ENCODE measurements at places on chromosomes 1 and 21.

DNA sequence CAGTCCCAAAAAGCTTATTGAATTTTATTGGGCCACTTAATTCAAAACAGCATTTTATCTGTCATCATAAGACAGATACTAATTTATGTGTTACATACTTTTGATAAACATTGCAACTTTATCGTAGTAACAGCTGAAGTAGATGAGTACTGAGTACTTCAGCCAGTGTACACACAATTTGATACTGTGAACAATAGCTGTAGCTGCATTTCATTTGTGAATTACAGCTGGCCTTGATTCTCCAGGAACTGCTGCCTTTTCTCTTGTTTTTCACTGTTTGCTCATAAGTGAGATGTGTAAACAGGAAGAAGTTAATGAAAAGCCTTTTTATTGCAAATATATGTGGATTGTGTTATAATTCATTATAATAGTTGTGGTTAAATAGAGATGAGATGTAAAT lies 10.2 kb downstream of the UAP1 start:
- DNase-seq, result no peak

DNA sequence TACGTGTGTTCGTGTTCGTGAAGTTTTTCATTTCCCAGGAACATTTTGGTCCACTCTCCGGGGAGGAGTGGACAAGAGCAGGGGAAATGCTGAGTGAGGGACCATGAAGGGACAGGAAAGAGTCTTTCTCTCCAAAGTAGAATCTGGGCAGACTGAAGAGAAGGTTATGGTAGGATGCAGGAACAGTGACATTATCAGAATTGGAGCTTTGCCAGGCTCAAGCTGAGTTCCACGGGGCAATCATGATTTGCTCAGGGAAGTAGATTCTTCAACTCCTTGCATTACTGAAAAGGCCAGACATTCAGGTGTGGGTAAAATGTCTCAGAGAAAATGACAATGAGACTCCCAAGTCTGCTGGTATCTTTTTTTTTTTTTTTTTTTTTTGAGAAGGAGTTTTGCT lies 16.6 kb downstream of the ATP1A4 start:
- DNase-seq, result no peak

GRCh38 chr1:71399594-71399993 lies 318.8 kb upstream of the ZRANB2 start:
- DNase-seq, result no peak

DNA sequence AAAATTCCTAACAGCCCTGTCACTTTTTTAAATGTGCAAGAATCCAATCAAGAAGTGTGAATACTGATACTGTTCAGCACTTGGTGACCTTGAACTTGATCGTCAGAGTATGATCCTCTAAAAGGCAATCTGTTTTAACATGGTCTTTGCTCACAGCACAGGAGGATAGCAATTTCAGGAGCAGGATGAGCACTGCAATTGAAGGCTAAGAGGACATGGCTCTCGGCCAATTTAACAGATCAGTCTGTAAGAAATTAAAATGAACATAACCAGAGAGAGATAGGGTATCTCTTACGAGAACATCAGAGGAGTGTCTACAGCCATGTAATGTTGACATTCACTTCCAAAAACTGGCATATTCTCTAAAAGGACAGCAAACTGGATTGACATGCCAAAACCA lies 243.1 kb downstream of the LTN1 start:
- DNase-seq, result no peak

DNA sequence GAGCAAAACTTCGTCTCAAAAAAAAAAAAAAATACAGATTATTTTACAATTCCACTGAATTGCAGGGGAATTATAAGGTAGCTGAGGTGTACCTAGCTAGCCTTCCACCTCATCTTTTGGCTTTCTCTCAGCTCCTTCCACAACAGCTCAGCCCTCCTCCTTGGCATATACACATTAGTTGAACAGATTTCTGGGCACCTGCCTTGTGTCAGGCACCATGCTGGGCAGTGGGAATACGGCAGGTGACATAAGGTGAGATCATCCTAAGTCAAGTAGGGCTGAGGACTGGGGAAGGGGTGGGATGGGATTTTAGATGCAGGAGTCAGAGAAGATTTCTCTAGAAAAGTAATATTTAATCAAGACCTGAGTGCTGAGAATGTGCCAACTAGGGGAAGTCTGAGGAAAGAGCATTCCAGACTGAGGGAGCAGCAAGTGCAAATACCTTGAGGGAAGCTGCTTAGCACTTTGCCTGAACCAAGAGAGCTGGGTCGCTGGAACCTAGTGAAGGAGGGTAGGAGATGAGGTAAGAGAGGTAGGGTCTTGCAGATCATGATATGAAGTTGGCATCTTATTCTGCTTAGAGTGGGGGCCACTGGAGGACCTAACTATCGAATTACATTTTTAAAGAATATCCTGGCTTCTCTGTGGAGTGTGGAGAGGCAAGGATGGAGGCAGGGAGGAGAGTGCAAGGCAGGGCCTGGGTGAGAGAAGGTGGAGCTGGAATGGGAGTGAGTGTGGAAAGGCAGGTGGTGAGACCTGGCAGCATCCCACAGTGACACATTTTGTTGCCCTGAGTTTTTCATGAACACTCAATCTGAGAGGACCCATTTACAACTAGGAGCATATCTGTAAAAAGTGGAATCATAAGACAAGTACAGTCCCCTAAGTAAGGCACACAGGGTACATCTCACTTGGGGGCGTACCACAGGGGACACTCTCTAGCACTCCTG lies 28.2 kb downstream of the LAMC2 start:
- DNase-seq, result no peak

- DNase-seq, result no peak
These were observed at the start of gene MEF2D for GRCh38 chr1:156500543-156500792. Gene MEF2D (minus strand): TSS chr1:156500775. CDS start chr1:156483292, 17,483 bp downstream.

DNA sequence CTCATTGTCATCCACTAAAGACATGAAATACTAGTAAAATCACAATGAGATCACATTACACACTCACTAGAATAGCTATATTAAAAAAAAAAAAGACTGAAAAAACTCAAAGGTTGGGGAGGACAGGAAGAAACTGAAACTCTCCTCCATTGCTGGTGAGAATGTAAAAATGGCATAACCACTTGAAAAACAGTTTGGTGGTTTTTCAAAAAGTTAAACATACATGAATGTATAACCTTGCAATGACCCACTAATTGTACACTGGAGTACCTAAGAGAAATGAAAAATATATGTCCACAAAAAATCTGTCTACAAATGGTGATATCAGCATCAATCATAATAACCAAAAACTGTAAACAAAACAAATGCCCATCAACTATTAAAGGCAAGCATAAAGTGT lies 44.0 kb downstream of the NRIP1 start:
- DNase-seq, result no peak

DNA sequence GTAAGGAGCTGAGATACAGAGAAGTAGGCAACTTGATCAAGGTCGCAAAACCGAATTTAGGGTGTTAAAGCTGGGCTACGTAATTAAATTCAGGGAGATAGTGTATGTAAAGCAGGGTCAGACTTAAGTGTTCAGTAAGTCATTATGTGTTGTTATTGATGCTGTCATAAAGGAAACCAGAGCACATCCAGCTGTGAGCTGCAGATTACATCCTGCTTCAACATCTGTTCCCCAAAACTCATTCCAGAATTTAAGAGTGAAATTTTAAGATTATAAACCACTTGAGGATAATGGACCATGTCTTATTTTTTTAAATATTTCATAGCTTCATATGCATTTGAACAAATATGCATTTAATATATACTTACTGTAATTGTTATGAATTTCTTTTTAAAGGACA lies 49.7 kb downstream of the IVNS1ABP start:
- DNase-seq, result no peak

- DNase-seq, result peak; percentile 54
These were observed 15.0 kb upstream of the PTPN14 start for GRCh38 chr1:214566158-214567104.

DNA sequence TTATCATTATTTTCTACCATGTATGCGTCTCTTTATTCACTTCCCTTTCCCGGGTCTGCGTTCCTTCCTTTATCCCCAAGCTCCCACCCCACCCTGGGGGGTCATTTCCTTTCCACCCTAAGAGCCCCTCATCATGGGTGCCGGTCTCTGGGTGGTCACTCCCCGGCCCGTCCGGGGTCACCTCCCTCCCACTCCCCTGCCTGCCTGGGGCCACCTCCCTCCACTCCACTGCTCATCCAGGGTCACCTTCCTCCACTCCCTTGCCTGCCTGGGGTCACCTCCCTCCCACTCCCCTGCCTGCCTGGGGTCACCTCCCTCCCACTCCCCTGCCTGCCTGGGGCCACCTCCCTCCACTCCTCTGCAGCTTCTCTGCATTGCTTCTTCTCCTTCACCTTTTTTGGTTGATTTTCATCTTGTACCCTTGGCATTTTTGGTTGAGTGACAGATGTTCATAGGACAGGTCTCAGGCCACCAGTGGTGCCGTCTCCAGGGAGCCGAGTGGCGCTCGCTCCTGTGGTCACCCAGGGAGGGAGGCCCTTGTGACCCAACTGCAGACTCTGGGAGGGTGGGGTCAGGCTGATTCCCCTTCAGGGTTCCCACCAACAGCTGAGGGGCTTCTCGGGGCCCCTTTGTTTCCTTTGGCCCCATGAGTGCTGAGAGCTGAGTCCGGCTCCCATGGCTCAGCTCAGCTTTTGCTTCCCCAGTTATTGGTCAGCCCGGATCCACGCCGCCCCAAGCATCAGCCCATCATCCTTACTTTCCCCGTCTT lies 48.6 kb upstream of the PCBP3 start:
- no peak for DNase-seq

GRCh38 chr1:205994346-205994745 lies 8.8 kb downstream of the RAB7B start:
- DNase-seq, result no peak

DNA sequence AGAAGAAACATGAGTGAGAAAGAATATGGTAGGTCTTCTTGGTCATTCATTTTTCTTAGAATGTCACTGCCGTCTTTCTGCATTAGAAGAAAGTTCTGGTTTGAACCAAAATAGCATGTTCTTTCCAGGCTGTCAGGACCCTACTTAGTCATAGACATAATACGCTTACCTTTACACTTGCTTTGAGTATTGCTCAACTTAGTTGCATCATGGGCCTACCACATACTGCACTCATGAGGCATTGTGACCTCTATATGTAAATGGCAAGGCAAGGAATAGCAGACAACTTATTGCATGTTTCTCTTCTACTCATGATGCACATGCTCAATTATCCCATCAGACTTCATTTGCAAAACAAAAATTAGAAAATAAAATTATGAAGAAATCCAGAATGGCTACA lies 415.0 kb downstream of the HLX start:
- no peak for DNase-seq

Data from A172 (cell line).